Activated naive CD8-positive, alpha-beta T cell treated with anti-CD3 and anti-CD28 coated beads for 36 hours (primary cell): ENCODE measurements at places on chromosomes 16 and 17.

DNA sequence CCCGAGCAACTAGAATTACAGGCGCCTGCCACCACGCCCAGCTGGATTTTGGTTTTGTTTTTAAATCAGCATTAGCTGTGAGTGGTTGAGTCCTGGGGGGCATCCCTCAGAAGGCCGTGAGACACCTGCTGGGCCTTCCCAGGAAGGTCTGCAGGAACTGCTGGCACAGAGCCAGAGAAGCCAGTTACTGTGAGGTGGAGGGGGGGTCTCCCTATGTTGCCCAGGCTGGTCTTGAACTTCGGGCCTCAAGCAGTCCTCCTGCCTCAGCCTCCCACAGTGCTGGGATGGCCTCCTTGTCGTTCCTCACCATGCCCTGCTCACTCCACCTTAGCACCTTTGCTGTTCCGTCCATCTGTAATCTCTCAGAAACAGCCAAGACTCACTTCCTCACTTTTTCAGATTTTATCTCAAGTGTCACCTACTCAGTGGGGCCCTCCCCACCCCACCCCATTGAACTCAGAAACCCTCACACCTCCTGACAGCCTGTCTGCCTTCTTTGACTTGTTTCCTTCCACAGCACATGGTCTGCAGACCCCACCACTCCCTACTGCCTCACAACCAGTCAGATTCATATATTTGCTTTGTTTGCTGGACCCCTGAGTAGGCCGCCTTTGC is 62.3 kb downstream of the WSB1 start:
- no peak for DNase-seq

DNA sequence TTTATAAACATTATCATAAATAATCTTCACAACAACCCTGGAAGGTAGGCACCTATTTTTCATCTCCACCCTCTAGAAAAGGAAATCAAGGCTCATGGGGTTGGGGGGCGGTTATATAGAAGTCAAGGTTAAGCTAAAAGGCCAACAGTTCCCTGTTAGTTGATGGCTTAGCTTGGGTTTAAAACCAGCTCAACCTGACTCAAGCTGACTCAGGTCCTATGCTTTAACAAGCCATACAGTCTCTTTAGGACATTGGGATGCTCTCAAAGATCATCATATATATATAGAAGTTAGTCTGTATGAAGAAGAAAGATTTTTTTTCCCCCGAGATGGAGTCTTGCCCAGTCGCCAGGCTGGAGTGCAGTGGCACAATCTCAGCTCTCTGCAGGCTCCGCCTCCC is 44.8 kb upstream of the MED13 start:
- DNase-seq, result no peak

- no peak for DNase-seq
Measured at GRCh38 chr17:78951967-78952551, 26.9 kb upstream of the TIMP2 start.

GRCh38 chr17:7836596-7837407 is 2.8 kb downstream of the KDM6B start:
- peak; percentile 75 for DNase-seq

GRCh38 chr17:2237521-2237921 is 66.1 kb downstream of the SMG6 start:
- DNase-seq, result no peak

- DNase-seq, result no peak
Measured at GRCh38 chr16:22816475-22816874, 2.5 kb downstream of the HS3ST2 start.

GRCh38 chr17:4849011-4849536 is 15.9 kb downstream of the MINK1 start:
- no peak for DNase-seq

DNA sequence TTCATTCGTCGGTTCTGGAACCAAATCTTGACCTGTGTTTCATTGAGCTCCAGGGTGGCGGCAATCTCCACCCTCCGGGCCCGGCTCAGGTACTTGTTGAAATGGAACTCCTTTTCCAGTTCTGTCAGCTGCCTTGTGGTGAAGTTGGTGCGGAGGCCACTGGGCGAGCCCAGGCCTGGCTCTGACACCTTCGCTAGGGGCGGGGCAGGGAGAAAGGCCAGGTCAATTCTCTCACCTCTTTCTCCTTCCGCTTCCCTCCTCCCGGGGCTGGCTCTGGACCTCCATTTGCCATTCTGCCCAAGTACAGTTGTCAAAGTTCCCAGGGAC is 1.2 kb downstream of the HOXB1 start:
- no peak for DNase-seq

GRCh38 chr17:51472670-51473205 is 212.4 kb downstream of the UTP18 start:
- no peak for DNase-seq

DNA sequence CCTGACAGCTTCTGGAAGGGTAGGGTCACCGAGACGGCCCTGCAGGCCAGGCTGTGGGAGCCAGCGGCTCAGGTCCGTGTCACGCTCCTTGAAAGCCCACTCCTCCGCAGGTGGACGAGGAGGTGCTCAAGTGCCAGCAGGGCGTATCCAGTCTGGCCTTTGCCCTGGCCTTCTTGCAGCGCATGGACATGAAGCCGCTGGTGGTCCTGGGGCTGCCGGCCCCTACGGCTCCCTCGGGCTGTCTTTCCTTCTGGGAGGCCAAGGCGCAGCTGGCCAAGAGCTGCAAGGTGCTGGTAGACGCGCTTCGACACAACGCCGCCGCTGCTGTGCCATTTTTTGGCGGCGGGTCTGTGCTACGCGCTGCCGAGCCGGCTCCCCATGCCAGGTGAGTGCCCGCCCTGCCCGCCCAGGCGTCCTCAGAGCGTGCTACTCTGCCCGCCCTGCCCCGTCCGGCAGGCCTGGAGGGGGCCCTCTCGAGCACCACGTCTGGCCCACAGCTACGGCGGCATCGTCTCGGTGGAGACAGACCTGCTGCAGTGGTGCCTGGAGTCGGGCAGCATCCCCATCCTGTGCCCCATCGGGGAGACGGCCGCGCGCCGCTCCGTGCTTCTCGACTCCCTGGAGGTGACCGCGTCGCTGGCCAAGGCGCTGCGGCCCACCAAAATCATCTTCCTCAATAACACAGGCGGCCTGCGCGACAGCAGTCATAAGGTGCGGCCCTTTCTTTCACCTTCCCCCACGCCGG is 1.3 kb downstream of the NAGS start:
- peak; percentile 49 for DNase-seq

DNA sequence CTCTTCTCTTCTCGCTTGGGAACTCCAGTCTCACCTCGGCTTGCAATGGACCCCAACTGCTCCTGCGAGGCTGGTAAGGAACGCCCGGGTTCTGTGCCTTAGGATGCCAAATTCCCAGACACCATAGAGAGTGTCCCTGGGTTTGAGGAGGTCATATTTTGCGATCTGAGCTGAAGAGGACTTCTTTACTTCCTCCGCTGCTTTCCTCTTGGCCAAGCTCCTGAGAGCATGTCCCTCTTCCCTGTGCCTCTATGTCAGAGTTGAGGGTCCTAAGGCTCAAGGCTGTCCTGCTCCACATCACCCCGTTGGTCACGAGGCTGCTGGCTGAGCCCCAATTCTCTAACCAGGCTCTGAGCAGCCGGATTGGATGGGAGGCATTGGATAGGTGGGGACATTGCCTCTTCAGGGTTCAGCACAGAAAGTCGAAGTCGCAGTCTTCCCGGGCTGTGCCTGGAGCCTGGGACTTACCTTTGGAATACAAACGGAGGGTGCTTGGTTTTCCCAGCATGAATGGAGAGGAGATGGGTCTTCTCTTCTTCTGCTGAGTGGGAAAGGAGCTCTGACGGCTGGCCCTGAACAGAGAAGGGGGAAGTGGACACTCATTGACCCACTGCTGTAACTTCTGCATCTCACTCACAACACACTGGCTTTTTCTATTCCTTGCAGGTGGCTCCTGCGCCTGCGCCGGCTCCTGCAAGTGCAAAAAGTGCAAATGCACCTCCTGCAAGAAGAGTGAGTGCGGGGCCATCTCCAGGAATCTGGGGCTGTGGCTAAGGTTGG is 416 bp downstream of the MT1H start:
- DNase-seq, result no peak

DNA sequence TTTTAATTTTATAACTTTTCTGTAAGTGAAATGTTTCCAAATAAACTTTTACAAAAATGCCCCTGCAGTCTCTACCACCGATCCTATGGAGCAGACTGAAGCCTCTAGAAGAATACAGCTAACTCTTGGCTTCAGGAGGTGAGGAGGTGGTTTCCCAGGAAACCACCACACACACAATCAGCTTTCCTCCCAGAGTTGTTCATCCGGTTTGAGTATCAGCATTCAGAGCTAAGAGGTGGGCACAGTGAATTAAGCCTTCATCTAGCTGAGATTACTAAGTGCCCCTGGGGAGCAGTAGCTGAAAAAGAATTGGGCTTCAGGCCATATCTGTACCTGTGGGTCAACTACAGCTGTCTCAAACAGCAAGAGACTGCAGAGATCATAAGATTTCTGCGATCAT is 139.7 kb downstream of the AATF start:
- DNase-seq, result peak; percentile 4

- no peak for DNase-seq
Measured at GRCh38 chr16:88585269-88585668, 15.1 kb downstream of the ZC3H18 start.

DNA sequence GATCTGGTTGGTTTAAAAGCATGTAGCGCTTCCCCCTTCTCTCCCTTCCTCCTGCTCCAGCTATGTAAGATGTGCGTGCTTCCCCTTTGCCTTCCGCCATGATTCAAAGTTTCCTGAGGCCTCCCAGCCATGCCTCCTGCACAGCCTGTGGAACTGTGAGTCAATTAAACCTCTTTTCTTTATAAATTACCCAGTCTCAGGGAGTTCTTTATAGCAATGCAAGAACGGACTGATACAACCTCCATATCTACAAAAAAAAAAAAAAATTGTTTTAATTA is 16.6 kb upstream of the PDXDC1 start:
- DNase-seq, result no peak

GRCh38 chr16:67013823-67014633 is 14.9 kb upstream of the CBFB start:
- DNase-seq, result peak; percentile 87

GRCh38 chr17:47741109-47741792 is 8.2 kb downstream of the TBX21 start:
- no peak for DNase-seq

DNA sequence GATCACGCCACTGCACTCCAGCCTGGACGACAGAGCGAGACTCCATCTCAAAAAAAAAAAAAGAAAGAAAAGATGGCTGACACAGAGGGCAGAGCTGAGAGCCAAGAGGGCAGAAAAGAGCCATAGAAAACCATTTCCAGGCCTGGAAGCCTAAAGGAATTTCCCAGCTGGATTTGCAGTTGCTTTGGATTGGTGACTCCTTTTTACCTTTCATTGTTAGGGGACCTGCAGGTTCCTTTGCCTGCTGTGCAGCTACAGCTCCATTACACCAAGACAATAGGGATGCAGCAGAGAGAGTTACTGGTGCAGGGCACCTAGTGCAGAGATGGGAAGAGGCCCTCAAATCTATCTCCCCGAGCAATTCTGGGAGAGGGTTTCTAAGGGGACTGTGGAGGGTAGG is 18.4 kb downstream of the ZNF668 start:
- no peak for DNase-seq

DNA sequence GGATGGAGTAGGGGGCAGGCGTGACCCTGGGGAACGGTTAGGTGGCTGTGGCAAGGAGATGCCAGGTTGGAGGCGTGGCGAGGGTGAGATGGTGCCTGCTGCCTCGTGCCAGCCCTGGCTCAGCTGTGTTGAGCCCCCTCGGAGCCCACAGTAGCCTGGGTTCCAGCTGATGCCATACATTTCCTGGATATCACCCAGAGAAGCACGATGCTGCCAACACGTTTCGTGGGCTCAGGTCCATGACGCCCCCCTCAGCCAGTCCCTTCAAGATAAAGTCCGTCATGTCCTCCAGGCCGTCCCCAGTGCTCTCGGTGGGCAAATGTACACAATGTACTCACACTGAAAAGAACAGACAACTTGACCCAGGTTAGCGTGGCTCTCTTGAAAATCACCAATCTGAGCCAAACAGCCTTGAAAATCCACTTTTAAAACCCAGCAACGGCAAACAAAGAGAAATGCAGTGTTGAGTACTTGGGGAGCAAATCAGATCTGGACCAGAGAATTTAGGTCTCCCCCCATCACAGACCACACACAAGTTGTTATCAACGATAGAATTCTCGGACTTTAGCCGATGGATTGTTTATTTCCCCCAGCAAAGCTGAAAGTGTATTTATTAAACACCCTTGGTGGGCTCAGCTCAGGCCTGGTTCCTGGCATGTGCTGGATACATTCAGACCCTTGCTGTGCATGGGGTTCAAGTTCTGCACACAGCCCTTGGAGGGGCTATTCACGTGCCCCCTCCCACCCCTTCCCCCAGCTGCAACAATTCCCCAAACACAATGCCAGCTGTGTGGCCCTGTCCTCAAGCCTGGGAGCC is 102.8 kb upstream of the PLCG2 start:
- no peak for DNase-seq

GRCh38 chr16:12429756-12430155 is 373.9 kb downstream of the CPPED1 start:
- no peak for DNase-seq

GRCh38 chr17:9907883-9908648 is 3.0 kb upstream of the RCVRN start:
- DNase-seq, result no peak

DNA sequence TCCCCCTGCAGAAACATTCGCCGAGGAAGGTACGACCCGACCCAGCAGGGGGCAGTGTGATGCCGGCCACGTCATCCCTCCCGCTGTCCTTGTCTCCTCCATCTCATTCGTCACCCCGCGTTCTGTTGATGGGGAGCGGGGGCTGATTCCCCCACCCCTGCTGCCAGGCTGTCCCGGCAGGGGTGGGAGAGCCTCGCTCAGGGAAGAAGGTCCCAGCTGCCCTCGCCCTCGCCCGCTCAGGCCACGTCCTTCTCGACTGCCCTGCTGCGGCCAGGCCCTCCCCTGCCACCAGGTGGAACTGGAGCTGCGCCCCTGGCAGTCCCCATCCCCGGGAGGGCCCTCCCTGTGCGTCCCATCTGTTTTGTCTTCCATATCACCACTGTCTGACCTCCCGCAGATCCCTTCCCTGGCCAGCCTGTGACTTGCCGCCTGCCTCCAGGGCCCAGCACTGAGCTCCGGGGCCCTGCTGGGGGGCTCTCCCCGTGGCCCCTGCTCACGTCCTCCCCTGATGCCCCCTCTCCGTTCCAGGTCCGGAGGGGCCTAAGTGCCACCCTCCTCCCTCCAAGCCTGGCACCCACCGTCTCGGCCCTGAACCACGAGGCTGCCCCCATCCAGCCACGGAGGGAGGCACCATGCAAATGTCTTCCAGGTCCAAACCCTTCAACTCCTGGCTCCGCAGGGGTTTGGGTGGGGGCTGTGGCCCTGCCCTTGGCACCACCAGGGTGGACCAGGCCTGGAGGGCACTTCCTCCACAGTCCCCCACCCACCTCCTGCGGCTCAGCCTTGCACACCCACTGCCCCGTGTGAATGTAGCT is 20.6 kb downstream of the ADAM11 start:
- DNase-seq, result peak; percentile 83

GRCh38 chr16:74710401-74710800 is 9.7 kb upstream of the MLKL start:
- DNase-seq, result no peak
